Cortex of kidney (tissue), 1 donor: ENCODE measurements at places on chromosomes 16 and 17.

GRCh38 chr17:17559164-17559563 is 32.3 kb downstream of the PEMT start:
- DNase-seq: no peak

GRCh38 chr16:31876951-31877828 is 3.6 kb downstream of the ZNF267 start:
- DNase-seq: no peak

GRCh38 chr16:2496223-2497115 is 17.3 kb upstream of the ATP6V0C start:
- no peak for DNase-seq

- DNase-seq: no peak
These were observed 40.7 kb upstream of the ANKFY1 start for GRCh38 chr17:4304417-4305027.

- no peak for DNase-seq
These were observed 96.9 kb upstream of the CHMP6 start for GRCh38 chr17:80894726-80895125.

DNA sequence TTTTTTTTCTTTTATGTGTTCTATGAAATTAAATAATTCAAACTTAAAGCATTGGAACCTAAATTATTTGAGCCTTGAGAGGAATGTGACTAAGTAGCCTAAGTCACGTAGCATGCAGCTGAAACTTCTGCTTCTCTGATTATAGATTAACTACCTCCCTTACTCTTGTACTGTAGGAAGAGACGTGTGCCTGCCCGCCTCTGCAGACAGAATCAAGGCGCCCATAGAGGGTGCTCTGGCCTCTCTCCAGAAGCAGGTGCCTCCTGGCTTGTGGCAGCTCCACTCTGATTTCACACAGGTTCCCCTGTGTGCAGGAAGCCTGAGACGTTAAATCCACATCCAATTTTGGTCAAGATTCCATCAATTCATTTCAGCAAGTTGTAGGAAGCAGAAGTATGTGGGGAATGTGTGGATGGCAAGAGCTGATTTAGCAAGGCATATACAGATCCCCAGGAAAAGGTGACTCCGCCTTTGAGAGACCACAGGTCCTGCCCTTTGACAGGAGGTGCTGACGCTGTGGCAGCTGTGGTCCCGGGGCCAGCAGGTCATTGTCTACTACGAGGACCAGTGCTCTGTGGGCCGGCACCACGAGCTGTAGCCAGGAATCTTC is 1418.8 kb downstream of the CDH11 start:
- DNase-seq: no peak

GRCh38 chr17:62963296-62963695 is 2.7 kb upstream of the TANC2 start:
- DNase-seq: no peak

DNA sequence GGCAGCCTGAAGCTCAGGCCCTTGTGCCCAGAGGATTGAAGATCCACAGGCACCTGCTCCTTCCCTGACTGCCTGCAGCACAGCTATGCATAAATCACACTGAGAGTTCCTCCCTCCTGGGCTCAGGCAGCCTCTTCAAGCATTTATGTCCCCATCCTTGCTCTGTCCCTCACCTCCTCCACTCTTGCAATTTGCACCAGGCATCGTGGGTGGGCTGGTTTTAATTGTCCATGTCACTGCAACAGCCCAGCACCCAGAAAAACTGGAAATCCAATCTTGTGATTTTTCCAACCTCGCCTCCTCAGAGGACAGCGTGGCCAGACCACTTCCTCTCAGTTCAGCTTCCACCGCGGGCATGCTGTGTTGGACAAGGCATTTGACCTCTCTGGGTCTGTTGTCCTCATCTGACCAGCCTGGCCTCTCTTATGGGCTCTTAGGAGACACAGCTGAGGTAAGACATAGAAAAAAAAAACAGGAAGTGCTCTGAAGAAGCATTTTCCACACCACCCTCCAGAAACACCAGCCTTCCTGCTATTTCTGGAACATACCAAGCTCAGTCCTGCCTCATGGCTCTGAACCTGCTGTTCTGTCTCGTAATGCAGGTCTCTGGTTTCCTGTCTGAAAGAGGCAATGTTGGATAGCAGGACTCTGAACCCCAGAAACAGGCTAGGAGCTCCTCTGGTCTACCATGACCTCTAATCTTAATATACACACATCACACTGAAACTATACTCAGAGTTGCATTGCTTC is 8.3 kb downstream of the TMEM114 start:
- no peak for DNase-seq

DNA sequence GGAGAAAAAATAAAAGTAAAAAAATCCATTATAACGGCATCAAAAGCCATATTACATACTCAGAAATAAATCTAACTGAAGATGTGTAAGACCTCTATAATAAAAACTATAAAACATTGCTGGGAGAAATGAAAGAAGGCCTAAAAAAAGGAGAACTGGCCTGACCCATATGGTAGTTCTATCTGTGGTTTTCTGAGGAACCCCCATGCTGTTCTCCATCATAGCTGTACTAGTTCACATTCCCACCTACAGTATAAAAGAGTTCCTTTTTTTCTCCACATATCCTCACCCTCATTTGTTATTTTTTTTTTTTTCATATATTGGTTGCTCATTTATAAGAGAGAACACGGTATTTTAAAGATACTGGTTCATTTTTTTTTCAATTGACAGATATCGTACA is 191.8 kb downstream of the STX8 start:
- DNase-seq: no peak

GRCh38 chr17:66686601-66687000 is 148.3 kb upstream of the CACNG5 start:
- DNase-seq: no peak

DNA sequence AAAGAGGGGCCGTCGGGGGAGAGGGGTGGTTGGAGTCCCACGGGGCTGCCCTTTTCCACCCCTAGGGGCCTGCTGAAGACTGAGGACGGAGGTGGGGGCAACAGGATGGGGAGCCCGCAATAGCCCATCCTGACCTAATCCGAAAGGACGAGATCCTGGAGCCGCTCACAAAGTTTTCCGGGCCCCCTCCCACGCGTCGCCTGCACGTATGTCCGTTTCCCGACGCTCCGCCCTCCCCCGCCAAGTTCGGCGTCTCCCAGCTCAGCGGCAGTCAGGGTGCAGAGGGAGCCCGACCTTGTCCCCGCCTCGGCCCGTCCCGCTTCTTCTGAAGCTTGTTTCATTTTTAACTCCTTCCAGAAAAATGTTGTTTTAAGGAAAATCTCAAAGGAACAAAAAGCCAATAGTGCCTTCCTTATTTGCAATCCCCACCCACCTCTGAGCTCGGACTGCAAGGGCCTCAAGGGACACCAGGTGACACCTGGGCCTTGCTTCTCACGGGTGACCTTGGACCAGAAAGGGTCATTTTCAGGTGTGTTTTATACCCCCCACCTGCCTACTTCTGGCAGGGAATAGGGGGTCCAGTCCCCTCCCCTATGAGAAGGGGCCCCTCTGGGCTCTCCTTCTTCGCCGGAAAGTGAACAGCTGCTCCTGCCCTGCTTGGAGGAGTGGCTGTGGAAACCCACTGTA is 3.4 kb upstream of the ZNF423 start:
- no peak for DNase-seq

GRCh38 chr17:55442953-55443683 is 21.5 kb upstream of the MMD start:
- DNase-seq: no peak

GRCh38 chr17:44362459-44362948 is 1.1 kb downstream of the FAM171A2 start:
- DNase-seq: no peak

DNA sequence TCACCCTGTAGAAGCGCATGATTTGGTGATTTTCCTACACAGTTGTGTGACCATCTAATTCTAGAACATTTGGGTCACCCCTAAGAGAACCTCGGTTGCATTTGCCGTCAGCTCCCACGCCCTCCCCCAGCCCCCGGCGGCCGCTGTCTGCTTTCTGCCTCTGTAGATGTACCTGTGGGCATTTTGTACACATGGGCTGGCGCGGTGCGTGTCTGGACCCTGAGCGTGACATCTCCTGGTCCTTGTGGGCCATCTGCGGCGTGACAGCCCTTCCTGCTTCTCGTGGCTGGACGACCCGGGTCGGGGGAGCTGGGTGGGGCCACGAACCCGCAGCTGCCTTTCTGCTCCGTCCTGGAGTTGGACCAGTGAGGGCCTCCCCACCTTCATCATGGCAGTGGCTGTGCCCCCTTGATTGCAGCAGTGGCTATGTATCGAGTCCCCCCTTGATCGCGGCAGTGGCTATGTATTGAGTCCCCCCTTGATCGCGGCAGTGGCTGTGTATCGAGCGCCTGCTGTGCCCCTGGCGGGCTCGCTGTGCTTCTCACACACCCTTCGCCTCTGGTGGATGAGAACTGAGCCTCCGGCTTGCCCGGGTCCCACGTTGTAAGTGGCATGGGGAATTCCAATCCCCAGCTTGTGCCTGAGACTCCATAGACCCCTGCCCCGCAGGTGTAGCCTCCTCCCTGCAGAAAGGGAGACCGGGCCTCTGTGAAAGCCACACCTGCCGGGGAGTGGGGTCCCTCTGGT is 24.1 kb downstream of the GSE1 start:
- DNase-seq: no peak
